Epithelial cell of proximal tubule (primary cell): ENCODE measurements at places on chromosomes 6 and 20.

DNA sequence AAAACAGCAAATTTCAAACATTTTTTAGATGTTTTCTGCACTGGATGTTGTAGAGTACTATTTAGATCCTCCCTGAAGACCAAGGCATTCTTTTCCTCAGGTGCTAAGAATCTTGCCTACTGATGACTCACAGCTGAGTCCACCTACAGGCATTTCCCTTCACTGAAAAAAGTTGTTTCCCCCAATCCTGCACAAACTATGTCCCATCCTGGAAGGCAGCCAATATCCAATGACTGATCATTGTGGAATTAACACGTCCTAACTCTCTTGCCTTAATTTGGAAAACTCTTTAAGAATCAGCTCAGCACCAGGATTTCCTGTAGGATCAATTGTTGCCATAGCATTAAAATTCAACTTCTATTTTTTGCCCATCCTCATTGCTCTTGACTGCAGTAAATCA lies 268.4 kb upstream of the IRAK1BP1 start:
- DNase-seq, result peak; percentile 99

GRCh38 chr6:167293088-167293589 lies 2.0 kb downstream of the UNC93A start:
- no peak for DNase-seq

DNA sequence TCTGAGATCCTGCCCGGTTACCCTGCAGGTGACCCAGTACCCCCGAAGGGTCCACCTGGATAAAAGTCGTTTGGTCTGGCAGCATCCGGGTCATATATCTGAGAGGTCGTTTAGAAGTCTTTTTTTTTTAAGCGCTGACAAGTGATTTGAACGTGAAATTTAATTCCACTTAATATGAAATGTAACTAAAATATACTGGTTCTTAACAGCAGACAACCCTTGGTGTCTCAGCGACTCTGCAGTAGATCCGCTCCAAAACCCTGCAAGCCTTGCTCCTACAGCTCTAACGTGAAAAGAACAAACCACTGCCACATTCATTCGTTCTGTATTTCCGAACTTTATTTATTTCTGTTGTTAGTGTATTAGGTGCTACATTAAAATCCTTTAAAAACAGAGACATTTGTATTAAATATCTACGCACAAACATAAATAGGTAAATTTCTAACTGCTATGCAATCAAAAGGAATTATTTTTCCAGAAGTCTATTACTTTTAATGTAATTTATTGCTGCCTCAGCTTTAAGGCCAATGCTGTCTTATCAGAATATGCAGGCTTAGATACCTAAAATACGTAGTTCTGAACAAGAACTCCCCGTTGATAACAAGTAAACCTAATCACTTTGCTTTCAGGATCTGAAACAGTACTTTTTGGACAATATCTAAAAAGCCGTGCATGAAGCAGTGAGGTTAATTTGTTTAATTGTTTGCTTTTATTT lies 33.5 kb upstream of the TCF21 start:
- DNase-seq, result no peak

GRCh38 chr6:123588546-123588895 lies 48.2 kb downstream of the TRDN start:
- DNase-seq, result no peak

GRCh38 chr6:24858177-24858653 lies 59.5 kb upstream of the ARMH2 start:
- DNase-seq, result peak; percentile 23

DNA sequence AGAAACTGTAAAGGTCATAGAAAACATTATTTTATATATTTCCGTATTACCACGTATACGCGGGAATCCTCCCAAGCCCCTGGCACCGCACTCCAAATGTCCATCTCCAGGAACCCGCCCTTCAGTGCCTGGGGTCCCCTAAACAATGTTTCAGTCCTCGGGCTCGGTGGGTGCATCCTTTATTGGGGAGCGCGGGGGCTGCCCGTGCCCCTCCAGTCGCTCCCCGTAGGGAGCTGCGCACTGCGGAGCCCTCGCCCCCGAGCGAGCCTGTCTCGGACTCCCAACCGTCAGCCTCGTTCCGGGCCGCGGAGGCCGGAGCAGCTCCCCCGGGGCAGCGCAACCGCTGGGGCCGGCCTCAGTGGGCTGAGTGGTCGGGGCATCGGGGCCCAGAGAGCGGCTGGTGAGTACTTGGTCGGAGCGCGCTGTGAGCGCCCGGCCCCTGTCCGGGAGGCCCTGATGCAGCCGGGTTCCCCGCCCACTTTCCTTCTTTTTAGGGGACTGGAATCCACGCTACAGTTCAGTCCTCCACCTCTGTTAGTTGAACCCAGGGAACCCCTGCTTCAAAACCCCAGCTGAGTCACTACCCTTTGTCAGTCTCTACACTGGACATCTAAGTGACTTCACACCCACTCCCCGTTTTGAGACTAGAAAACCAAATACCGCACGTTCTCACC lies at the start of gene DNAH8:
Gene DNAH8, plus strand, starts transcription at position 296 of the 674 bp plus-strand sequence. CDS start 7,499 bp downstream, outside the sequence.
- DNase-seq, result no peak

DNA sequence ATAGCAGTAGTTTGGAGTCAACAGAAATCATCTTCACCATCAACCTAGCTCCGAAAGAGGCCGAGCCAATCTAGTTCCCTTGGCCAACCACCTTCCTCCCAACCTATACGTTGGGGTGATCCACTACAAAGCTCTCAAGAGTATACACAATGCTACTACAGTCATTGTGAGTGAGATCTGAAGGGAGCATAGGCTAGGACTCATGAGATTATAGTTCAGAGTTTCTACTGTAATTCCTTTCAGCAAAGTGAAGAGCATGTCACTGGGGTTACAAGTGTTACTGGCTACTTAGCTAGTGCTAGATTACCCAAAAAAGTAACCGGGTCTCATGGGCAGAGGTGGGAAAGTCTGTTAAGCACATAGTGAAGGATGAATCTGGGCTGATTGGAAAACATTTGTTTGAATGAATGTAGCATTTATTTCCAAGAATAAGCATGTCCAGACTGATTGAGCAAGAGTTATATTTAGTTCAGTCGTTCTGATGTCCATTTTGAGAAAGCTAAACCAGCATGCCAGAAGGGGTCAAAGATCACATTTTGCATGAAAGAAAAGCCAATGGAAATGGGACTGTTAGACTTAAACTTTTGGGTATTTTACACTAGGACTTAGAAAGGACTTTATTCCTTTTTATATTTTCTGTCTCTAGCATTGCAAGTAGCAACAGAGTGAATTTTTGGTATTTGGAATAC lies 10.5 kb upstream of the ESR1 start:
- DNase-seq, result no peak

DNA sequence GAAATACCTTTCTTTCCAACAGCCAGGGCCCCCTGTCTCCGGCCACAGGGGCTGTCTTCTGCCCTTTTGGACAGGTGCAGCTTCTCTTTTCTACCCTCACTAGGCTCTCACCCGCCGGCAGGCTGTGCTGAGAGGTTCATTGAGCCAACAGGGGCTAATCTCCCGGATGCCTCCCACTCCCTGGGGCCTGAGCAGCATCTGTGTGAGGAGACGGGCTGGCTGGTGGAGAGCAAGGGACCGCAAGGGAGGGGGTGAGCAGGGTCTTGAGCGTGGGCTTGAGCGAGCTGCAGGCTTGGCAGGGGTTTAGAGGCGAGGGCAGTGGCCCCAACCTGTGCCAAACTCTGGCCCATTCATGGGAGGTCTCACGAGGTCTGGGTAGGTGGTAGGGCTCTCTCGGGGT lies 56.5 kb upstream of the CST7 start:
- no peak for DNase-seq

- DNase-seq, result no peak
Observed at GRCh38 chr6:137863091-137863797, 3.8 kb upstream of the TNFAIP3 start.

DNA sequence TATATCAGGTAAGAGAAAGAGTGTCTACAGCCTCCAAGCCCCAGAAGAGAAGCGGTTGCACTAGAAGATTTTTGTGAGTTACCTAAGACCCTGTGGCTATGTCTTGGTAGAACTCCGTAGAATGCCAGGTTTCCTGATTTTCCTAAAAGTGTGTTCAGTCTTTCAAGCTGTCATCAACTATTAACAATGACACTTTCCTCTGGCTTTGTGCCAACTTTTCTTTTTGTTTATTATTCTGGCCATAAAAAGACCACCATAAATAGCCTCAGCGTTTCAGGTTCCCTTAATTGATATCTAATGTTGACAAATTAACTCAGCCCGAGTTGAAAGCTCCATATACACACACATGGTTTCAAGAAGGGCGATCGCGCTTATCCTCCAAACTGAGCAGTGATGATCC lies 1.2 kb downstream of the PAK5 start:
- no peak for DNase-seq

GRCh38 chr6:62980724-62981123 lies 230.5 kb upstream of the FKBP1C start:
- no peak for DNase-seq

DNA sequence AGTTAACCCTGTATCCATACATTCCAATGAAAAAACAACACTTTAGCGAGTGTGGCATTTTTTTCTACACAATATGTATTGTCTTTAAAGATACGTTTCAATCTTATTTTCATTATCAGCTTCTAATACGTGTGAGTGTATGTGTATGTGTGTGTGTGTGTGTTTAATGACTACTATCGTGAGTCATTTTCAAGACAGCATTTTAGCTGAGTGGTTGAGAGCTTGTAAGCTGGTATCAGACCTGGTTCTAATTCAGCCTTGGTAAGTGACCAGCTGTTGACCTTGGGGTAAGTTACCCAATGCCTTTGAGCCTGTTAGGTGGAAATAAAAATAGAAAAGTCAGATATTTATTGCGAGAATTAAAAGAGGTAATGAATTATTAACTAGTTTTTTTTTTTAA lies 320.0 kb upstream of the NT5E start:
- peak; percentile 22 for DNase-seq

DNA sequence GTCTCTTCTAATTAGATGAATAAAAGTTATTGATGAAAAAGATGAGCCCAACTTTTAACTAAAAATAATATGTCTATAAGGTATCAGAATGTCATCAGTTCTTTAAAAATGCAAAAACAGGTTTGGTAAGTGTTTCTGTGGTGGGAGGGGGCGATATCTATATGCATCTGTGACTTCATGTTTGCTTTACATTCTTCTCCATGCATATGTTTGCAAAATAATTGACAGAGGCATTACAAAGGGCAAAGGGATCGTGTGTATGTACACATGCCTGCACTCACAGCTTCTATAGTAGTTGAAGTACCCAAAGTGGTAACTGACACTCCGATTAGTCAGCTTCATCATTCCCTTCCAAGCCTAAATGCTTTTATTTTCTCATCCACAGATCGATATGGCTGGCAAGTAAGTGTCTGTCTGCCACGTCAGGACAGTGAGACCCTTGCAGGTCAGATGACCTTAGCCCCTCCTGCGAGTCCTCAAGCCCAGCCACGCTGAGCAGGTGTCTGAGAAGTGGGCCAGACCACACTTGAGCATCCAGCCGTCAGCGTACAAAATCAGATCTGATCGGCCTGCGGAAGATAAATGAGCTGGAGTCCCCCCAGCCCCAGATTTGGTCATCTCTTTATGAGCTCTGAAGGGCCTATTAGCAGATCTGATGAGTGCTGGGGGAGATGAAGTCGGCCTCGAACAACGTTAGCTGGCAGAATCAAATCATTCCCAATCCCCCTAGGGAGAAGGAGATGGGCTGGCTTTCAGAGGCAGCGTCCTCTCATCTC lies 369.1 kb downstream of the MAFB start:
- no peak for DNase-seq

- no peak for DNase-seq
Observed at GRCh38 chr6:12467706-12468670, 177.8 kb downstream of the EDN1 start.

DNA sequence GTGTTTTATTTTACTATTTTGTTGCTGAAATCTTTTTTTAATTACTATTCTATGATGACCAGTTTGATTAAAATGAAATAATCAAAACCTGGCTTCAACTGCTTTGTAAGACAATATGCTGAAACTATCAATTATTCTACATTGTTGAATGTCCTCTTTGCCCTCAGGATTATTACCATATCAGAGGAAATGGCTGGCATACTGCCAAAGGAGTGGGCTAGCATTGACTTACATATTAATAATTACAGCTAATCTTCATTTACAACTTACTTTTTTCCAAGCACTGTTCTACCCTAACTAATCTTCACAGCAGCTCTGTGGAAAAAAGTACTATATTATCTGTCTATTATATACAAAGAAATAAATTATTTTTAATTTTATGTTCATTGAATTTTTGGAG lies 560.5 kb downstream of the BCKDHB start:
- DNase-seq, result no peak

- no peak for DNase-seq
Observed at GRCh38 chr6:144849920-144850319, 564.8 kb downstream of the UTRN start.

DNA sequence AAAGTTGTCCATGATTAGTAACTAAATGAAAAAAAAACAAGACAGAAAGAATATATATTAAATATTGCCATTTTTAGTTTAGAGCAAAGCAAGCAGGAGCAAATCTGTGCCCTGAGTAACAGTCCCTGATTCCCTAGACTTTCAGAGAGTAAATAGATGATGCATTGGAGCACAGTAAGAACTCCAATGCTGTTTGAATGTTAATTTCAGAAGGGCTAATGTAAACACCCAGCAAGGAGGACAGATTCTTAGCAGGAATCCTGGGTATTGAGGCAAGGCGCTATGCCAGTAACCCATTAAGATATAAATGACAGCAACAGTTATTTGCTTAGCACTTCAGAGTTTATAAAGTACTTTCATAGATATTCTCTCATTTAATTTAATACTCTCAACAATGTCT lies 15.6 kb upstream of the NRSN1 start:
- DNase-seq, result no peak

- no peak for DNase-seq
Observed at GRCh38 chr6:39298061-39298460, 16.2 kb downstream of the KCNK17 start.

- DNase-seq, result no peak
Observed at GRCh38 chr6:42369568-42369967, 82.2 kb downstream of the TRERF1 start.

- DNase-seq, result no peak
Observed at GRCh38 chr6:110520209-110520965, 44.0 kb upstream of the SLC22A16 start.
